ENCODE measurements at places on chromosomes 6 and 20.

GRCh38 chr6:129108337-129108736 lies 225.4 kb downstream of the LAMA2 start:
- DNase-seq: no peak

DNA sequence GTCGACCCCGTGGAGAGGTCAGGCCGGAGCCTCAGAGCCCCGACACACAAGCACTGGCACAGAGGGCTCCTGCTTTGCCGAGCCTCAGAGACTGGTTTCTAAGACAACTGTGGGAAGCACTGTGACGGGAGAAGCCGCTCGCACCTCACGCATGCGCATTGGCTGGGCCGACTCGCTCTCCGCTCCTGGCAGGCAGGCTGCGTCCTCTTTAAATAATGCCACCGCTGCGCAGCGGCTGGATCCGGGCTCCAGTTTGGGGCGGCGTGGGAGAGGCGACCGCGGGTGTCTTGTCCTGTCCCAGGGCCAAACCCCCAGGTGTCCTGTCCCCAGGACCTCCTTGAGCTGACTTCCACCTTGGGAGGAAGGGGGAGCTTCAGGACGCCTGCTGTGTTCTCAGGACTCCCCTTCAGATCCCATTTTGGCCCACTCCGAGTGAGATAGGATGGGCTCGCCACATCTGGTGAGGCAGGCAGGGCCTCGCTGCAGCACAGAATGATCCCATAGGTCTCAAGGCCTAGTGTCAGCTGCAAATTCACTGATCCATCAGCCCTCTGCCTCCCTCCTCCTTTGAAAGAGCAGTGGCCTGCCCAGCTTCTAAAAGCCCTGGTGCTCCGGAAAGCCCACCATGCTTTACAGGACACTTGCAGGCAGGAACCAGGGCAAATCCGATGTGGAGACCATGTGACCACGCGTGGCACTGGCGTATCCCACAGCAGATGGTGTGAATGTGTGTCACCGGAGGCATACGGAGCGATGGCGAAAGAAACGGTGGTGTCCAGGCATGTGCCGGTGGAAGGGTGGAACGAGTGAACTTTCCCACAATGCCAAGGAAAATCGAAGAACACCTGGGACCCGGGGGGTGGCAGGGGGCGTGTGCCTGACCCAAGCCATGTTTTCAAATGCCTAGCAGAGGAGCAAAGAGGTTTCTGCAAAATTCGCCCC lies 169.3 kb upstream of the ZNF337 start:
- peak; percentile 74 for DNase-seq

GRCh38 chr6:12479881-12480280 lies 189.7 kb downstream of the EDN1 start:
- DNase-seq: no peak

GRCh38 chr20:47774131-47774777 lies 11.0 kb downstream of the SULF2 start:
- no peak for DNase-seq

- DNase-seq: no peak
Measured at GRCh38 chr6:15892369-15892768, 229.5 kb upstream of the DTNBP1 start.

GRCh38 chr6:102137859-102138258 lies 744.4 kb downstream of the GRIK2 start:
- no peak for DNase-seq

DNA sequence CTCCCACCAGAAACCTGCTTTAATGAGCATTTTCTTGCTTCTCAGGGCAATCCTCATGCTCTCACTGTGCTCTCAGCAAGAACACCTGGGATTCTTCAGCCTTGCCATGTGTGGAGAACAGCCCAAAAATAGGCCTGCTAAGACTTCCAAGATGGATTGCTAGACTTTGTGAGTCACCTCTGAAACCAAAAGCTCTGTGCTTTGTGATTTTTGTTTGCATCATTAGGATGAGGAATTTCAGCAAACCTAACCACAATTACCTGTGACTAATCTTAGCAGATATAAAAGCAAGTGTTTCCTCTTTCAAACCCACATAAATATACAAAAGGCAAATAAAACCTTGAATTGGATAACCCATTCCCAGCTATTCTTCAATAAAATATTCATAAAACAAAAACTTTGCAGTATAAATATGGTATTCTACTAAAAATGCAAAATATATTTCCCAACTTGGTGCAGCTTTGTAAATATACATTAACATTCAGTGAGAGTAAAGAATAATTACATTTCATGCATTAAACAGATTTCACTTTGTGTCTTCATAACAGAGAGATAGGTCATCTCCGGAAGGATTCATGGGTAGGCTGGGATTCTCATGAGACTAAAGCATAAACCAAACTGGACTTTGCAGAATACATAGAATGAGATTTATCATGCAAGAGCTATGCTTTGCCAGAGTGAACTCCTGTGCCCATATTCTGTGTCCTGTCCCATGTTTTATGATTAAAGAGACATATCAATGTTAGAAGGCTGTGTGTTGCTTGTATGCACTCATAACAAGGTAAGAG lies 33.5 kb downstream of the TPBG start:
- no peak for DNase-seq

DNA sequence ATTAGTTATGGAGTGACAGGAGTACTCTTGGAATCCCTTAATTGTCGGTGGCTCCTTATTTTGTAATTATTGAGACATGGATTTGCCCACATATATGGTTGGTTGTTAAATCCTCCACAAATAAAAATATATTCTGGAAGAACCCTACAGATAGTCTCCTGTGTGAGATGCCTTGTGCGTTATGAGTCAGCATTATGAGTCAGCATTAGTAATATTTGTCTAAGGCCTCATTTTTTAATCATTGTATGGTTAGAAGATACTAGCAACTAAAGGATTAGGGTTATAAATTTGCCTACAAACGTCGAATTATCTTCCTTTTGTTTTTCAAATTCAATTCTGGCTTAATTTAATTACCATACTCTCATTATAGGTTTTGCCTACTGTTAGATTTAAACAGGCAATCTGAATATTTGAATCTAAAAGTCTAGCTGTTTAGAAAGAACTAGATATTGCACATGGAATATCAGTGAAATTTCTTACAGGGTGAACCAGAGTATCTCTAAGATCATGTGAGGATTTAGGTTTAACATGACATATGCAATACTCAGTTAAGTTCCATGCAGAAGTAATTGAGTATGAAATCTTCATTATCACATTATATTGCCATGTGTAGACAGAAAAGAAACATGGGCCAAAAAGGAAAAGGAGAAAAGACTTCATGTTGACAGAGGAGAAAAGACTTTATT lies 5.9 kb downstream of the C6orf58 start:
- DNase-seq: no peak

GRCh38 chr6:32195652-32195901 lies 3.1 kb upstream of the GPSM3 start:
- peak; percentile 100 for DNase-seq

- no peak for DNase-seq
Measured at GRCh38 chr20:58981628-58982364, 740 bp downstream of the NELFCD start.

GRCh38 chr6:128686084-128686483 lies 165.7 kb upstream of the PTPRK start:
- DNase-seq: no peak

DNA sequence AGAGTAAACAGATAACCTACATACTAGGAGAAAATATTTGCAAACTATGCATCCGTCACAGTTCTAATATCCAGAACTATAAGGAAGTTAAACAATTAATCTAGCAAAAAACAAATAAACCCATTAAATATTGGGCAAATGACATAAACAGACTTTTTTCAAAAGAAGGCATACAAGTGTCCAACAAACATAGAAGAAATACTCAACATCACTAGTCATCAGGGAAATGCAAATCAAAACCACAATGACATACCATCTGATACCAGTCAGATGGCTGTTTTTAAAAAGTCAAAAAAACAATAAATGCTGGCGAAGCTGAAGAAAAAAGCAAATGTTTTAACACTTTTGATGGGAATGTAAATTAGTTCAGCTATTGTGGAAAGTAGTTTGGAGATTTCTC lies 1117.7 kb upstream of the MAP3K7 start:
- DNase-seq: no peak

- no peak for DNase-seq
Measured at GRCh38 chr20:20012541-20012940, 4.6 kb upstream of the NAA20 start.

DNA sequence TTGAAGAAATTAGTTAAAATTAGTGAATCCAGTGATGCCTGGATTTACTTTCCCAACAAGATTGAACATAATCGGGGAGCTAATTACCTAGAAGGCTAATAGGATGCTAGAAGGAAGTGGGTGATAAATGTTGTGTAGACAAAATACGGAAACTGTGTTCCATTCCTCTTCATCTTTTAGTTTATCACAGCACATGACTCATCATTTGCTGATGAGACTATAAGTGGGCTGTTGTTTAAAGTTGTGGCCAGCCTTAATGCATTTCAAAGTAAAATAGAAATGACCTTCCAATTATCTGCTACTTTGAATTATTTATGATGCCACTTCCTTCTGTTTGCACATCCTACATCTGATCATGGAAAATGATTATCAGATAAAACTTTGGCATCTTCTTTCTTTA lies 43.4 kb downstream of the OGFRL1 start:
- no peak for DNase-seq

- no peak for DNase-seq
Measured at GRCh38 chr6:169898788-169899480, 147.5 kb downstream of the ERMARD start.

- no peak for DNase-seq
Measured at GRCh38 chr20:6108330-6108729, 14.5 kb downstream of the FERMT1 start.

- DNase-seq: no peak
Measured at GRCh38 chr6:166738386-166739116, 111.5 kb upstream of the RPS6KA2 start.

DNA sequence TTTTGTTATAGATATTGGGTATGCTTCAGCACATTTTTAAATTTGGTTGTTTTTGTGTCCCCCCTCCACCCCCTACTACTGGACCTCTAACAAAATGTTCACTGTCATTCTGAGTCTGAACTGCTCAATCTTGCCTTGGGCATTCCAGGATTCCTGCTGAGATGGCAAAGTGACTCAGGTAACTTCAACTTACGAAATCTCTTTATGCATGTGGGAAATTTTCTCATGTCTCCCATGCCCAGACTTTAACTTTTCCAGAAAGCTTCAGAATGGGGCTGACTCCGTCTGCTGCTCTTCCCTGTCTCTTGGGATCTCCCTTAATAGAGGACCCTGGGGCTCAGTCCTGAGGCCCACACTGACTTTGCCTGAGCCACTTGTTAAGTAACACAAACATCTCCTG lies 14.0 kb downstream of the CYP39A1 start:
- DNase-seq: no peak

DNA sequence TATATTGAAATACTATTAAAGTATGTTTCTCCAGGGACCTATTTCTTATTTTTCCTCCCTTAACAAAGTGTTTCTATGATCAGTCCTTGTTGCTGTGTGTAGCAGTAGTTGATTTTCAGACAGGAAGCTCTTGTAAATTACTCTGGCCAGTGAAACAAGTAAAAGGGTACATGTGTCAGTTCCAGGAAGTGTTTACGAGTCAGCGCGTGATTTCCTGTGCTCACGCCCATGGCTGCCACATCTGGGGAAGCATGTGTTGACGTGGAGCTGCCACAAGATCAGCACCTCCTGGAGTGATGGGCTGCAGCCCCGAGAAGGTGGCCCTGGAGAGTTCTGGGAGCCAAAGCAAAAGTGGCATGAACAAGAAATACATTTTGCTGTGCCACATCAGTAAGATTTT lies 38.6 kb upstream of the GGTLC1 start:
- DNase-seq: peak; percentile 81

GRCh38 chr6:40419377-40419776 lies 167.8 kb downstream of the LRFN2 start:
- no peak for DNase-seq

DNA sequence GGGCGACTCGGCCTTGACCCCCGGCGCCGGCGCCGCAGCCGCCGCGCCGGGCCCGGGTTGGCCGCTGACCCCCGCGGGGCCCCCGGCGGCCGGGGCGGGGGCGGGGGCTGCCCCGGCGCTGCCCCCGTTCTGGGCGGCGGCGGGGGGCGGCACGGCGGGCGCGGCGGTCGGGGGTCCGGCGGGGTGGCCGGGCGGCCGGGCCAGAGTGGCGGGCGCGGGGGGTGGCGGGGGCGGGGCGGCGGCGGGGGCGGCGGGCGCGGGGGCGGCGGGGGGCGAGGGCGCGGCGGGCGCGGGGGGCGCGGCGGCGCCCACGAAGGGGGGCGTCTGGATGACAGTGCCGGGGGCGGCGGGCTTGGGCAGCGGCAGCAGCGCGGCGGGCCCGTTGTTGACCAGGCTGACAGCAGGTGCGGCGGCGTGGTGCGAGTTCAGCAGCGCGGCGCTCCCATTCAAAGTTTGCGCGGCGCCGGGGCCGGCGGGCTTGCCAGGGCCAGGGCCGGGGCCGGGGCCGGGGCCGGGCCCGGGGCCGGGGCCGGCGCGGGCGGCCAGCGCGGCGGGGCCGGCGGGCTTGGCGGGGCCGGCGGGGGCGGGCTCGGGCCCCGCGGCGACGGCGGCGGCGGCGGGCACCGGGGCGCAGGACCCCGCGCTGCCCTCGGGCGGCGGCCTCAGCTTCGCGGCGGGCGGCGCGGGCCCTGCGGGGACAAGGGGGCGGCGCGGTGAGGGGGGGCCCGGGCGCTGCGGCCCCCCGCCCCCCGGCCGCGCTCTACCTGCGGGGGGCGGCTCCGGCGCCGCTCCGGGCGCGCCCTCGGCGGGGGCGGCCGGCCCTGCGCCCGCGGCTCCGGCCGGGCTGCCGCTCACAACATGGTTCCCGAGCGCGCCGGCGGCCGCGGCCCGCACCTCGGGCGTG lies 659 bp downstream of the TAF4 start:
- DNase-seq: no peak

DNA sequence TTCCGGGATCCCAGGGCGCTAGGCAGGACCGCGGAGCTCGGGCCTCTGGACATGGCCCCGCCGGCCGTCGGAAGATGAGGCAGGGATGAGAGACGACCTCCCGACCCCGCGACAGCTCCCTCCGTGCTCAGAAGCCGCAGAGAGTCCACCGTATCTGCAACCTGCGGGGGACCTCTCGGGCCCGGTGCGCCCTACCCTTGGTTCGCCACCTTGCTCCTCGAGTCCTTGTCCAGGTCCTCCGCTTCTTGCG lies 301 bp downstream of the PPP1R3D start:
- no peak for DNase-seq

DNA sequence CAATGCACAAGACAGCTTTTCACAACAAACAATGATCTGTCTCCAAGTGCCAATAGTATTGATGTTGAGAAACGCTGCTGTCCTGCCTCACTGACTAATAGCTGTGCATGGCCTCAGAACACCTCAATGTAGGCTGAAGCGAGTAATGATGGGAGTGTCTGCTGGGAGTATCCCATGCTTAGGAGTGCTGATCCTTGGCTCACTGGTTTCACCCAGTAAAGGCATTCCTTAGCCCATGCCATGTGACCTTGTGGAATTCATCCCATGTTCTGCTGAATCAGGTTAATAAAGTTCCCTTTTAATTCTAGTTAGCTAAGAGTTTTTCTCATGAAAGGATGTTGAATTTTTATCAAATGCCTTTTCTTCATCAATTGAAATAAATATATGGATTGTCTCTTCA lies 3.8 kb upstream of the WFDC12 start:
- DNase-seq: no peak

GRCh38 chr6:125981571-125982185 lies 4.7 kb upstream of the TRMT11 start:
- no peak for DNase-seq
